ENCODE measurements at places on chromosomes 11 and 22. TPM values are rescaled to one million over a fixed set of nuclear protein-coding genes. Genes with fewer than 3 reads are reported as not detected.

EIF3D gene
- total RNA-seq, result 189 TPM

HSPB2 gene
- total RNA-seq, result not detected

ADSL gene
- 107 TPM for total RNA-seq

DNA sequence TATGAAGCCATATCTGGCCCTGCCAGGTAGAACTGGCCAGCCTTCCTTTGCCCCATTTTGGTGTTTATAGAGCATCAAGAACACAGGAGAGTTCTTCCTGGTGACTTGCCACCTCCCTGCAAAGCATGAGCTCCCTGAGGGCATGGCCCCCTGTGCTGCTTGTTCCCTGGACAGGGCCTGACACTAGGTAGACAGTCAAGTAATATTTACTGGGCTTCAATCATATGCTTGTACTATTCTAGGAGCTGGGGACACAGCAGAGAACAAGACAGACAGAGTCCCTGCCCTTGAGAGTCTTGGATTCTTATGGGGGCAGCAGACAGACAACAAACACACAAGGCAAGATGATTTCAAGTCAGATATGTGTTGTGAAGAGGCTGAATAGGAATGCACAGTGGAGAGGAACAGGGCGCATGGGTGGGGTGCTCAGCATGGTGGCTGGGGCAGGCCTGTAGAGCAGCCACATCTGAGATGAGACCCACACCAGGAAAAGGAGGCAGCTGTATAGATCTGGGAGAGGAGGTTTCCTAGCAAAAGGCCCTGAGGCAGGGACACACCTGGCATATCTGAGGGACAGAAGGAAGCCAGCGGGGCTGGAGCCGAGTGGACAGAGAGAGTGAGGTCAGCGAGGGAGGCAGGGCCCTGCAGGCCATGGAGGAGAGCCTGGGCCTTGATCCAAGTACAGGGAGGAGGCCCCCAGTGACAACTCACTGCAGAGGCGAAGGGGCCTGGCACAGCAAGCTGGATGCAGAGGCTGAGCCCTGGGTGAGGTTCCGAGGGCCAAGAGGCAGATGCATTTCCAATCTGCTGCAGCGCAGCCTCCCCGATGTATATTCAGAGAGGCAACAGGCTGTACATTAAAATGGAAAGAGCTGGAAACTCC is 10.2 kb upstream of the CBX6 start:
- H3K36me3 ChIP-seq, result no peaks in the 10 kb centered on the region
- no peak overlapping the region for H3K27ac ChIP-seq
- peaks cover 8% of the 10 kb centered on the region for H3K27me3 ChIP-seq
- peaks cover 18% of the 10 kb centered on the region for H3K4me1 ChIP-seq
- no peak overlapping the region for H3K4me3 ChIP-seq

DNA sequence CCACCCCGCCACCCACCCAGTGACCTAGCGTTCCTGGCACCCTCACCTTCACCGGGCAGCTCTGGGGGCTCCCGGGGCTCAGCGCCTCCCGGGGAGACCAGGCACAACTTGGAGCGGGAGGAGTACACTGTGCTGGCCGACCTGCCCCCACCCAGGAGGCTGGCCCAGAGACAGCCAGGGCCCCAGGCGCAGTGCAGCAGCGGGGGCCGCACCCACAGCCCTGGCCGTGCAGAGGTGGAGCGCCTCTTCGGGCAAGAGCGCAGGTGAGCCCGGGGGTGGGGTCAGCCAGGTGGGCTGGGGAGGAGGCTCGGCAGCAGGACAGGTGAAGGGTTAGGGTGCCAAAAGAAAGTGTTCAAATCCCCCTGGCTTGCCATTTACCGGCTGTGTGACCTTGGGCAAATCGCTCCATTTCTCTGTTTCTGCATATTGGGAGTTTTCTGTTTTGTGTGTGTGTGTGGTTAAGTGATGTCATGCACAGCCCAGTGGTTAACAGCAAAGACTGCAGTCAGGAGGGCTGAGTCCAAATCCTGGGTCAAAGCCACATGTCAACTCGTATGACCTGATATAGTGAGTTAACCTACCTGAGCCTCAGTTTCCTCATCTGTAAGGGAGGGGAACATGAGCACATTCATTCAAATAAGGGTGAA is 29.5 kb downstream of the TRIOBP start:
- H3K4me3 ChIP-seq, result no peak overlapping the region
- H3K36me3 ChIP-seq, result peaks cover 23% of the 10 kb centered on the region
- H3K4me1 ChIP-seq, result no peaks in the 10 kb centered on the region
- H3K27ac ChIP-seq, result no peak overlapping the region
- H3K27me3 ChIP-seq, result peaks cover 9% of the 10 kb centered on the region

TUB gene
- 2.9 TPM for total RNA-seq

GRCh38 chr11:119363081-119363850 is 16.8 kb upstream of the MFRP start:
- peaks cover 3% of the 10 kb centered on the region for H3K36me3 ChIP-seq
- peaks cover 18% of the 10 kb centered on the region for H3K27me3 ChIP-seq
- H3K27ac ChIP-seq, result no peak overlapping the region
- H3K4me3 ChIP-seq, result no peak overlapping the region
- H3K4me1 ChIP-seq, result peaks cover 5% of the 10 kb centered on the region
- no peak for DNase-seq

- peaks cover 3% of the 10 kb centered on the region for H3K4me1 ChIP-seq
- no peak overlapping the region for H3K4me3 ChIP-seq
- no peak for DNase-seq
- peaks cover 22% of the 10 kb centered on the region for H3K36me3 ChIP-seq
- peaks cover 6% of the 10 kb centered on the region for H3K27me3 ChIP-seq
Measured at GRCh38 chr11:117387992-117388755, 60.5 kb downstream of the CEP164 start.

OR52M1 gene
- not detected for total RNA-seq

USP28 gene
- total RNA-seq, result 89.8 TPM

MARK2 gene
- total RNA-seq, result 42.6 TPM

- H3K4me3 ChIP-seq, result no peak overlapping the region
- peaks cover 5% of the 10 kb centered on the region for H3K4me1 ChIP-seq
- H3K27ac ChIP-seq, result no peak overlapping the region
- no peaks in the 10 kb centered on the region for H3K36me3 ChIP-seq
Measured at GRCh38 chr11:124832571-124832970, 32.4 kb upstream of the MSANTD2 start.

TREH gene
- not detected for total RNA-seq

GRCh38 chr11:127274328-127274676 is 273.7 kb upstream of the KIRREL3 start:
- peaks cover 1% of the 10 kb centered on the region for H3K27me3 ChIP-seq
- H3K27ac ChIP-seq, result no peak overlapping the region

- H3K27ac ChIP-seq, result no peak overlapping the region
- DNase-seq, result no peak
- no peak overlapping the region for H3K4me3 ChIP-seq
- no peaks in the 10 kb centered on the region for H3K27me3 ChIP-seq
Measured at GRCh38 chr11:106625566-106625965, 392.7 kb downstream of the GUCY1A2 start.

RAB30 gene
- 18.6 TPM for total RNA-seq

GRCh38 chr11:110338684-110339083 is 42.3 kb upstream of the RDX start:
- H3K27ac ChIP-seq, result no peak overlapping the region
- no peak for DNase-seq
- H3K4me1 ChIP-seq, result no peaks in the 10 kb centered on the region
- H3K4me3 ChIP-seq, result no peak overlapping the region

MPZL3 gene
- total RNA-seq, result 10.7 TPM

DNA sequence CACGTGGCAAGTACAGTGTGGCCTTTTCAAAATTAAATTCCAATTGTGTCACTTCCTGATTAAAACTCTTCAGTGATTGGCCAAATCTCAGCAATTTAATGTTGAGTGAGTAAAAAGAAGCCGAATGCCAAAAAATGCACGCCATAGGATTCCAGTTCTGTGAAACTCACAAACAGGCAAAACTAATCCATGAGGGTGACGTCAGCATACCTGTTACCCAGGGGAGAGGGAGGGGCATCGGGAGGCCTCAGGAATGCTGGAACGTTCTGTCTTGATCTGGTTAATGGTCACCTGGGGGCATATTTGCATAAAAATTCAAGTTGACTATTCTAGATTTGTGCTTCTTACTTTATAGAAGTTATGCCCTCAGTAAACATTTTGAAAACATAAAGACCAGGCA is 39.9 kb upstream of the RAB1B start:
- peaks cover 45% of the 10 kb centered on the region for H3K36me3 ChIP-seq
- DNase-seq, result no peak
- H3K4me3 ChIP-seq, result peak overlapping the region; percentile 47
- peaks cover 7% of the 10 kb centered on the region for H3K27me3 ChIP-seq
- H3K4me1 ChIP-seq, result no peaks in the 10 kb centered on the region
- peak overlapping the region; percentile 28 for H3K27ac ChIP-seq

SERPING1 gene
- total RNA-seq, result 347 TPM
